Hindlimb muscle (tissue), 1 donor: ENCODE measurements at places on chromosomes 6 and 20. TPM values are rescaled to one million over a fixed set of nuclear protein-coding genes. Genes with fewer than 3 reads are reported as not detected.

TMEM63B gene
- polyA plus RNA-seq = 18.8 TPM

- DNase-seq = no peak
These were observed 9.6 kb upstream of the TJAP1 start for GRCh38 chr6:43467752-43468151.

DNA sequence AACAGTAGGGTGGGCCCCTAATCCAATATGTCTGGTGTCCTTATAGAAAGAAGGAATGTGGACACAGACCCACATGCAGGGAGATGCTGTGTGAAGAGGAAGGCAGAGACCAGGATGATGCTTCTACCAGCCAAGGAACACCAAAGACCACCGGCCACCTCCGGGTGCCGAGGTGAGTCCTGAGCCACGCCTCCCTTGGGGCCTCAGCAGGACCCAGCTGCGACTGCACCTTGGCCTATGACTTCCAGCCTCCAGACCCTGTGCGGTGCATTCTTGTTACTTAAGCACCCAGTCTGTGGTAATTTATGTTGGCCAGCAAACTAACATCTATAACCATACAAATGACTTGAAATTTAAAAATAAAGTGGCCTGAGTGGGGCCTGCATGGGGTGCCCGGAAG, 79.5 kb upstream of the QKI start:
- no peak for DNase-seq

DNA sequence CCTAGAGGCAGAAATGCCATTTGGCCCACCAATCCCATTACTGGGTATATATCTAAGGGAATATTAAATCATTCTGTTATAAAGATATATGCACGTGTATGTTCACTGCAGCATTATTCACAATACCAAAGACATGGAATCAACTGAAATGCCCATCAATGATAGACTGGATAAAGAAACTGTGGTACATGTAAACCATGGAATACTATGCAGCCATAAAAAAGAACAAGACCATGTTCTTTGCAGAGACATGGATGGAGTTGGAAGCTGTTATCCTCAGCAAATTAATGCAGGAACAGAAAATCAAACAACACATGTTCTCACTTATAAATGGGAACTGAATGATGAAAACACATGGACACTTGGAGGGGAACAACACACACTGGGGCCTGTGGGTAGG, 458.4 kb downstream of the CD83 start:
- no peak for DNase-seq

DNA sequence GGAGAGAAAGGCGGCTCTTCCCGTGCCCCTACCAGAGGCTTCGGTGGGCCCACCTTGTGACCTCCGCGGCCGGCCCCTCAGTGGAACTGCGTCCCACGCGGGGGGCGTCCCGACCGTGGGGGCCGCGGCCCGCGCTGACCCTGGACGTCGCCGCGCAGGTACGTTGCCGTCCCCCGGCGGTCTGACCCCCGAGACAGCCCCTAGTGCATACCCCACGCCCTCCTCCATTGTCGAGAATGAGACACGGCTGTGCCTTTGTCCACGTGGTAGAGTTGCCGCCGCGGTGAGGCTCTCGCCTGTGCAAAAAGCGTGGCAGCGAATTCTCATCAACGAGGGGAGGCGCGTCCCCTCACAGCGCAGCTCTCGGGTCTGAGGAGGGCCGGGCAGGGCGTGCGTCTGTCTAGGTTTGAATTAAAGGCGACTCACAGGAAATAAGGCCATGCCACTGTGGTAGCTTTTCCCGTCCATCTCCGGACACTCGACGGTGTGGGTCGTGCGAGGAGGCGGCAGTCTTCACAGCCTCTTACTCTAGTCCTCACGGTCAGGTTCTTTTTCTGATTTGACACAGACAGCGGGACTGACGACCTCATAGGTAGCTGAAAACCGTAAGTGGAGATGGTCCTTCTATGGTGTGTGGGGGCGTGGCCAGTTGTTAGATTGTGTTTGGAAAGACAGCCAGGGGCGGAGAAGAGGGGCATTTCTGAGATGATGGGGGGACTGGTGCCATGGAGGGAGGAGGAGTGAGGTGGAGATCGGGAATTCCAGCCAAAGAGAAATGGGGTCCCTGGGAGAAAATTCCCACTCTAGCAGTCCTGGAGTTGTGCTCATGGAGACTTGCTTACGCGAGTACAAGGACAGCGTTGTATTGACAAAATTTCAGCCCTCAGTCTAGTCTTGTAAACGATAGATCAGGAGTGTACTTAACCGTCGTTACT, 580 bp downstream of the NXT1 start:
- peak; percentile 57 for DNase-seq

TFAP2C gene
- 0.31 TPM for polyA plus RNA-seq

- no peak for DNase-seq
These were observed 66.7 kb upstream of the TSHZ2 start for GRCh38 chr20:52905241-52905994.

DNA sequence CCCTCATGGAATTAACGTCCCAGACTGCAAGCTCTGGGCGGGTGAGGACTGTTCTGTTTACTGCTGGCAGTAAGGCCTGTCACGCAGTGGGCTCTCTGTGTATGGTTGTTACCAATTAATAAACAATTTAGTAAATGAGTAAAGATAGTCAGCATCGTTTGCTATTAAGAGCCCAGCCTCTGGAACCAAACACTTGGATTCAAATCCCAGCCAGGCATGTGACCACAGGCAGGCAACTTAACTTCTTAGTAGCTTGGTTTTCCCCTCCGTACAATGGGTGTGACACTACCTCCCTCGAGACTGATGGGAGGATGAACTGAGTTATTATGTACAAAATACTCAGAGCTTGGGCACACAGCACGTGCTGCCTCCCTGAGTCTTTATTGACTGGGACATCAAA, 137.7 kb upstream of the ARMC2 start:
- no peak for DNase-seq

GRCh38 chr20:36792422-36792821, 18.9 kb upstream of the DSN1 start:
- no peak for DNase-seq

LGSN gene
- polyA plus RNA-seq = not detected

GRCh38 chr20:51176876-51177275, 154.0 kb upstream of the KCNG1 start:
- no peak for DNase-seq

SYNJ2 gene
- polyA plus RNA-seq = 9.8 TPM

GRCh38 chr6:7176208-7176607, 68.4 kb downstream of the RREB1 start:
- DNase-seq = no peak

RAET1G gene
- 0.54 TPM for polyA plus RNA-seq

DNA sequence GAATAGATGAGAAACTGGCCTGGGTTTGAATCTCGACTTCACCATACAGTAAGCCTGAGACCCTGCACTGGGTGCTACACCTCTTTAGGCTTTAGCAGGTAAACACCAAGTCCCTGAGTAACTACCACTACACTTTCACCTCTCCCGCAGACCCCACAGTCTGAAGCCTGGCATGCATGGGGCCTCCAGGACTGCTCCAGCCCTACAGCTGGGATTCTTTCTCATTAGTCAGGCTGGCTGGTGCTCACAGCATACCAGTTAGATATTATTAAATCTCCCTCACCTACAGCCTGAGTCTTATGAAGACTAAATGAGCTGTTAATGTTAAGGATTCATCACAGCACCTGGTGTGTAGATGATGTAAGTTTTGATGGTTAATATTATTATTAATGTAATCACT, 388.7 kb downstream of the ARHGAP18 start:
- no peak for DNase-seq

DEFB124 gene
- polyA plus RNA-seq = 0.88 TPM

C4B gene
- polyA plus RNA-seq = 67.2 TPM
